ENCODE measurements at places on chromosomes 3 and 15.

GRCh38 chr15:59689626-59690236 lies 611 bp upstream of the BNIP2 start:
- peak; percentile 66 for DNase-seq

- peak; percentile 88 for DNase-seq
Measured at GRCh38 chr15:70870051-70870450, 16.1 kb upstream of the LARP6 start.

DNA sequence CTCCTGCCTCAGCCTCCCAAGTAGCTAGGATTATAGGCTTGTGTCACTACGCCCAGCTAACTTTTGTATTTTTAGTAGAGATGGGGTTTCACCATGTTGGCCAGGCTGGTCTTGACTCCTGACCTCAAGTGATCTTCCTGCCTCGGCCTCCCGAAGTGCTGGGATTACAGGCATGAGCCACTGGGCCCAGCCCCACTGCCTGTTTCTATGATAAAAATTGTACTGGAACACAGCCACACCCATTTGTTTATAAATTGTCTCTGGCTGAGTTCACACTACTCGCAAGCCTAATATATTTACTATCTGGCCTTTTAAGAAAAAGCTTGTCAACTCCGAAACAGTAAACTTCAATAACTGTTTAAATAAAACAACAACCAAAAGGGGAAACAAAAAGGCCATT lies 309.4 kb upstream of the WNT5A start:
- DNase-seq, result no peak

DNA sequence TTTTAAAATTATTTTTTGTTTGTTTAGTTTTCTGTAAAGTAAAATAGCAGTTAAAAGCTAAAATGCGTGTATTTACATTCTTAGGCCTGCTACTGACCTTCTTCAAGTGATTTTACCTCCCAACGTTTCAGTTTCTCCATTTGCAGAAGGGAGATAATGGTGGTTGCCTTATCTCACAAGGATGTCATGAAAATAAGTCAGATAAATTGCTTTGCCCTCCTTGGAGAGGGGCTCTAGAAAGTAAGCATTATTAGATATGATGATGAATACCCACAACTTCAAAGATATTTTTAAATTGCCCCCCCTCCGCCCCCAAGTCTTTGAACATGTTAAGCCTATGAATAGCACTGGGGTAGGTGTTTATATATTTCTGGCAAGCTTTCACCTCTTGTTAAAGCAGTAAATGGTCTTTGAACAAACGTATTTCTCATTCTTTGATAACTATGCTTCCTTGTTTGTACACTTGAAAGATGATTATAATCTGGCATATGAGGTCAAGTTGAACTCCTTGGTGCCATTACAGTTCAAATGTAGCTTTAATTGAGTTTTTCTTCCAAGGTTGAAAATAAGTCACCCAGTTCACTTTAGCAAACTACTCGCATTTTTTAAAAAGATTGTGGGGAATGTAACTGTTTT lies 6.4 kb downstream of the TERC start:
- DNase-seq, result no peak
